IPS DF 19.7 (cell line): ENCODE measurements at places on chromosomes 6 and 20.

DNA sequence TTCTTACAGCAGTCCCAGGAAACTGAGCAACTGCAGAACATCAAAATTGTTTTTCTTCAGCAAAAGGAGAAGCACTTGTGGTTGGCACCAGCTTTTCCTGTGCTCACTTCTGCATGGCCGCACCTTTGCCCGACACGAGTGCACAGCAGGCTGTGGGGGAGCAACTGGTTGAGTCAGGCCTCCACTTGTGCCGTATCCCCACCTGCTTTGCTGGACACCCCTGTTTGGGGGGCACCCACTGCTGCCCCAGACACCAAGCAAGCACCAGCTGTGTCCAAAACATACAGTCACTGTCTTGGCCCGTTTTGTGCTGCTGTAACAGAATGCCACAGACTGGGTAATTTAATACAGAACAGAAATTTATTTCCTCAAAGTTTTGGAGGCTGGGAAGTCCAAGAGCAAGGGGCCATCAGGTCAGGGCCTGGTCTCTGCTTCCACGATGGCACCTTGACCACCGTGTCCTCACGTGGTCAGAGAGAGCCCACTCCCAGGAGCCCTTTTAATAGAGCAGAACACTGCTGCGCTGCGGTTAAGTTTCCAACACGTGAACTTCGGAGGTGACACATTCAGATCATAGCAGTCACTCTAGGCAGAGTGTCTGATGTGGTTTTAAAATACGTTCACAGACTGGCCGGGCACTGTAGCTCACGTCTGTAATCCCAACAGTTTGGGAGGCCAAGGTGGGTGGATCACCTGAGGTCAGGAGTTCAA lies 8.7 kb upstream of the GMEB2 start:
- no peak for DNase-seq

- no peak for DNase-seq
Measured at GRCh38 chr20:9557411-9557810, 43.0 kb downstream of the LAMP5 start.

GRCh38 chr6:136103763-136104311 lies 146.3 kb downstream of the MTFR2 start:
- DNase-seq = no peak

DNA sequence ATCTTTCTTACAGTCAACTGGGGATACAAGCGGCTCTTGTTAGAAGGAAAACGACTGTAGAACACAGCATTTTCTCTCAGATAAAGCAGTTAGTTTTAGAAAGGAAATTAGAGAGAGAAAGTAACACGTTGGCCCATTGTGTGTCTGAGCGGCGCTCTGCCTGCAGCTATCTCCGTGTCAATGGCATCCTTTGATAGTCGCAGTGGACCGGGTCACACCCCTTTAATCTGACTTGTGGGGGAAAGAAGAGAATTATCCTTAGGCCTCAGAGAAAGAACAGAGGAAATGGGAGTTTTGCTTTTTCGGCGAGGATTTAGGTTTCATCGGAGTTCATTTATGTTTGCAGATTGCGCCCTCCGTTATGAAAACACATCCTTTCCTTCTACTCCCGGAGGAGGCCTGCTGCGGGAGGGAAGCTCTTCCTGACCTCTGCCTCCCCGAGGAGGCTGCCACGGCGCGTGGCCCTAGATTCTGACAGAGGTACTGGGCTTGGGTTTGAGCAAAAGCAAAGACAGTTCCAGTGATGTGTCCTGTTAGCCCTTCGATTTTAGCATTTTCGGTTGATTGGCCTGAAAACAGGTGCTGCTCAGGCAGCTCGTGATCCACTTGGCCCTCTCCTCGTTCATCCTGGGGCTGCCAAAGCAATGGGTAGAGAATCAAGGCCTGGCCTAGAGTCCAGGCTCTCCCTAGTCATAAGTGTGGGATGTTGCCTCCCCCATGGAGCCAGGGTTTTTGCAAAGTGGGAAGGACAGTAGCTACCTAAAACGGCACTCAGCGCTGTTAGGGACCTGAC lies 74.9 kb downstream of the ZDHHC14 start:
- no peak for DNase-seq

- DNase-seq = no peak
Measured at GRCh38 chr20:61719691-61720347, 345.9 kb downstream of the TAF4 start.

DNA sequence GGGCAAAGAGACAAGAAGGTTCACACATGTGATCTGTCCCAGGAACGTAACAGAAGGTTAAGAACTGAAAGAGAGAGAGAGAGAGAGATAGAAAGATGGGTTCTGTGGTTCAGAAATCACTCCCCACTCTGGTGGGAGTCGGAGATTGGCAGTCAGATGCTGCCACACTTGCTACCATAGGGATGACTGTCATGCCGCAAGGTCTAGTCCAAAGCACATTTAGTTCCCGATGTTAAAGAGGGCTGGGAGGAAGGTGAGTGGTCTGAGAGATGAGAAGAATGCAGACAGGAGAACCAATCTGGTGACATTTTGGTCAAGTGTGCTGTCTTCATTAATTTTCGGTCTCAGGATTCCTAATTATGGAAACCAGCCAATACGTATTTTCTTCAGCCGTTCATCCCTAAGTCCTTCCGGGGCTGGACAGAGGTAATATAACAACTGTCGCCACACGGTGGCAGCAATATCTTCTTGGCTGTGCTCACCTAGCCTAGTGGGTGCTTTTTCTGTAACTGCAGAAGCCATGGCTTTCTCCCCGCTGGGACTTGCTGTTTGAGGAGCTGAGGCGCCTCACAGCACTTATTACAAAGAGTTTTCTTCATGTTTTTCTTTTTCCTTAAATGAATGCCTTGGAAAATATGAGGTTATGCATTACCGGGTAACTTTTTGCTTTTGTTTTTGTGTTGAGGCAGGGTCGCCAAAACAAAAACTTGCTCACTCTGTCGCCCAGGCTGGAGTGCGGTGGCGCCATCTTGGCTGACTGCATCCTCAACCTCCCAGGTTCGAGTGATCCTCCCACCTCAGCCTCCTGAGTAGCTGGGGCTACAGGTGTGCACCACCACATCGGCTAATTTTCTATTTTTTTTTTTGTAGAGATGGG lies 46.0 kb downstream of the SLC35D3 start:
- DNase-seq = no peak

GRCh38 chr6:22025468-22026163 lies 271.2 kb downstream of the PRL start:
- peak; percentile 84 for DNase-seq

GRCh38 chr6:138410972-138411880 lies 7.2 kb downstream of the HEBP2 start:
- no peak for DNase-seq

GRCh38 chr20:56748476-56749377 lies 119.6 kb downstream of the TFAP2C start:
- no peak for DNase-seq

DNA sequence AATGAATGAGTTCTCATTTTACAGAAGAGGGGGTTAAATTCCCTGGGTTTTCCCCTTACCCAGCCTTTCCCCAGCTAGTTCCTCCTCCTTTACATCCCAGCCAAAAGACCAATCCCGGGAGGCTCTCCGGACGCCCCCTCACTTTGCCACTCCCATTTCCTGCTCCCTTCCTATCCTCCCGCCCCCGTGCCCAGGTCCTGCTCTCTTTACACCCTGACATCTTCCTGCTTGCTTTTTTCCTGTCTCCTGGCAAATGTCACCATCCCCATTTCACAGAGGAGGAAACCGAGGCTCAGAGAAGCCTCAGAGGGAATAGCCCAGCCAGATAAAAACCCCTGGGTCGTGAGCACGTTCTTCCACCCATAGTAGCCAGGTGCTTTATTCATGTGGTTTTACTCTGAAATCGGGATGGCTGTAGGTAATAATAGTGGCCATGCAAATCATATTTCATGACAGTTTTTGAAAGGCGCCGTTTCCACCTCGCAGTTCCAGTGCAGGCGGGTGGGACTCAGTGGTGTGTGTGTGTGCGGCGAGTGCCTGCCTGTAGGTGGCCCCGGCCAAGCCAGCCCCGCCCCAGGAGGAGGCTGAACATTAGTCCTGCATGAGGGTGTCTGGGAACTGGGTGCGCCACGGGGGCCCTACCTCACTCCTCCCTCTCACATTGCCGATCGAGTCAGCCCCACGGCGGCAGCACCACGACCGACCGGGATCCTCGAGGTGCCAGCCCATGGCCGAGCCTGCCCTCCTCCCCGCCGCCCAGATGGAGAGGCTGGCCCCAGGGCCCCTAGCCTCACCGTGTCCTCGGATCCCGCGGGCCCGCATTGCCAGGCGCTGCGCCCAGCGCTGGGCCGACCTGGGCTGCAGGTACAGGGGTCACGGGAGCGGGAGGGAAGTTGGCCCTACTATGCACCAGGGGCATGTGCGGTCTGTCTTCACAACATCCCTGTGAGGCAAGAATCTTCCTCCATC lies at the start of gene ARHGAP40:
Gene ARHGAP40 (plus strand): TSS at position 594 of the 969 bp plus-strand sequence.
- no peak for DNase-seq

DNA sequence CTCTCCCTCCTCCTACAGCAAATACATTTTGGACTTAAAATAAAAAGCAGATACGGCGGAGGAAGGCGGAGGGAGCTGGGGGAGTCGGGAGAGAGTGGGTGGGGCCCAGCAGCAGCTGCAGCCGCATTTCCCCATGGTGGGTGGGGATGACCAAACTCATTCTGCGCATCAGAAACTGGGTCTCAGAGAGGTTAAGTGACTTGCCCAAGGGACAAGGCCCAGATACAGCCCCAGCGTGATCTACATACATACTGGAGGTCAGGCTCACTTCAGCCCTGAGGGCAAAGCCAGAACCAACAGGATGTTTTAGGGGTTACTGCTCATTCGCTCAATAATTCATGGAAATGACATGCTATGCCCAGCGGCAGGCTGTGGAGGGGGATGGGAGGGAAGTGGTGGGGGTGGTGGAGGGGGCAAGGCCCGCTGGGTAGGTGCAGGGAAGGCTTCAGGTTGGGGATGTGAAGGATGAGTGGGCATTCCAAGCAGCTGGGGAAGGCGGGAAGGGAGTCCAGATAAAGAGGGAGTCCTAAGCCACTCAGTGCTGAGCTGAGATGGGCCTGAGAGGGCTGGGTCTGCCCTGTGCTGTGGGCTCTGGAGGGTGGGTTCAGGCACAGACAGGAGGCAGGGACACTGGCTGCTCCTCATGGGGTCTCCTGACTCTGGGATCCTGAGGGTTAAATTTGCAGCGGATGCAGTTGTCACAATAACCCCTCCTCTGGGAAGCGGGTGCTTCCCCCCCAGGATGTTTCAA lies 31.0 kb downstream of the DLGAP4 start:
- no peak for DNase-seq

DNA sequence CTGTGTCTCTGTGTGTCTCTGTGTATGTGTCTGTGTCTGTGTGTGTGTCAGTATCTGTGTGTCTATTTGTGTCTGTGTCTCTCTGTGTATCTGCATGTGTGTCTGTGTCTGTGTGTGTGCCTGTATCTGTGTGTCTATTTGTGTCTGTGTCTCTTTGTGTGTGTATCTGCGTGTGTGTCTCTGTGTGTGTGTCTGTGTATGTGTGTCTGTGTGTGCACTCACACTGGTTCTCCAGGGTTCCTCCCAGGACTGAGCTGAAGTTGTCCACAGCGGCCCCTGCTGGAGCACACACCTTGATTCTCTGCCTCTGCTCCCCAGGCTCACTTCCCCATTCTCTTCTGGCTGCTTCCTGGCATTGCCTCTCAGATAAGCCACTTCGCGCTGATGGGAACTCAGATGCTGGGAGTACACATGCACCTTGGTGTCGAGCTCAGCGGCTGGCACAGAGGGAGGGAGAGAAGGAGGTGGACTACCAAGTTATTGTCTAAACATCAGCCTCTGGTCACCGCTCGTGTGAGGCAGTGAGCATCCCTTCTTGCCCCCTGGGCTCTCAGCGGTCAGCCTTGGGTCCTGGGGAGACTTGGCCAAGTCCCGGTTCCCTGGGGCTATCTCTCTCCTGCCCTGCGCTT lies 104.9 kb upstream of the NXT1 start:
- no peak for DNase-seq

GRCh38 chr6:164554700-164555476 lies 754.5 kb downstream of the C6orf118 start:
- no peak for DNase-seq

DNA sequence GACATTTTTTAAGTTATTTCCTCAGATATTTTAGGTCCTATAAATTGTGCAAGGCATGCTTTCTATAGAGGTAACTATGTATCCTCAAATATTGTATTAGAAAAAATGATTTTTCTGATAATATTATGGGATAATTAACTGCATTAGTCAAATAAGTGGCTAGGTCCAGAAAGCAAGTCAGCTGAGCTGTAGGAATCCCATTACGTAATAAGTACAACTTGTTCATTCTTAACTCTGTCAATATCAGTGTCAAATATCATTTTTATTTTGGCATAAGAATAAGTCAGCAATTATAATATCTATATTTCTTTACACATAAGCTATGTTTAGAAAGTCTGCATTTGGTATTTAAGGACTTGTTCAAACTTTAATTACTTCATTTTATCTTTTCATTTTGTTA lies 830.9 kb upstream of the GJE1 start:
- no peak for DNase-seq

GRCh38 chr6:128494440-128494839 lies 26.0 kb downstream of the PTPRK start:
- DNase-seq = no peak

- no peak for DNase-seq
Measured at GRCh38 chr20:1336699-1337367, 7.9 kb upstream of the SDCBP2 start.

GRCh38 chr6:133288662-133289061 lies 47.5 kb downstream of the EYA4 start:
- no peak for DNase-seq

- no peak for DNase-seq
Measured at GRCh38 chr6:45545416-45545815, 167.7 kb upstream of the SUPT3H start.

GRCh38 chr6:108078191-108078590 lies 3.6 kb upstream of the OSTM1 start:
- DNase-seq = no peak

- no peak for DNase-seq
Measured at GRCh38 chr20:36101192-36101591, 53.3 kb upstream of the EPB41L1 start.

DNA sequence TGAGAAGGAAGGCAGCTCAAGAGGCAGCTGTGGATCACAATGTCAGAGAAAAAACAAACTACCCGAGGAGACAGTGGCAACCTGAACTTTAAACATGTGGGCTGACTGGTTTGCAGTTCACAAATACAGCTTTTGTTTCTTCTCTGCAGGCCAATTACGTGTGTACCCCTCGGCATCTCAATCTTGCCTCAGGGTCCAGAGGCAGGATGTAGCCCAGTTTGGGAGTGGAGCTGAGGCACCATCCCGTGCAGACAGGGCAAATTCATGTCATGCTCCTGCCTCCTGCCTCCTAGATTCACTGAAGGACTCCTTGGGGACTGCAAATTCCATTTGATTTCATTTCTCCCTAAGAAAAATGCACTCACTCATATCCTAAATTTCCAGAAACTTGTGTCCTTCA lies 94.2 kb upstream of the KCNK16 start:
- no peak for DNase-seq

DNA sequence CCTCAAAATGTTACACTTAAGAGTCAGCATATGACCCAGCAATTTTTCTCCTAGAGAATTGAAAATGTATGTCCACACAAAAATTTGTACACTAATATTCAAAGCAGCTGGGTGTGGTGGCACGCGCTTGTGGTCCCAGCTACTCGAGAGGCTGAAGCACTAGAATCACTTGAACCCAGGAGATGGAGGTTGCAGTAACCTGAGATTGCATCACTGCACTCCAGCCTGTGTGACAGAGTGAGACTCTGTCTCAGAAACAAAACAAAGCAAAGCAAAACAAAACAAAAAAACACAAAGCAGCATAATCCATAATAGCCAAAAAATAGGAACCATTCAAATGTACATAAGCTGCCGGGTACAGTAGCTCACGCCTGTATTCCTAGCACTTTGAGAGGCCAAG lies 1.6 kb upstream of the RPF2 start:
- no peak for DNase-seq

GRCh38 chr6:166004471-166004870 lies 163.2 kb downstream of the TBXT start:
- DNase-seq = no peak

- DNase-seq = no peak
Measured at GRCh38 chr6:113855500-113856374, 1.4 kb upstream of the MARCKS start.
